Panc1 (cell line): ENCODE measurements at places on chromosomes 6 and 20.

DNA sequence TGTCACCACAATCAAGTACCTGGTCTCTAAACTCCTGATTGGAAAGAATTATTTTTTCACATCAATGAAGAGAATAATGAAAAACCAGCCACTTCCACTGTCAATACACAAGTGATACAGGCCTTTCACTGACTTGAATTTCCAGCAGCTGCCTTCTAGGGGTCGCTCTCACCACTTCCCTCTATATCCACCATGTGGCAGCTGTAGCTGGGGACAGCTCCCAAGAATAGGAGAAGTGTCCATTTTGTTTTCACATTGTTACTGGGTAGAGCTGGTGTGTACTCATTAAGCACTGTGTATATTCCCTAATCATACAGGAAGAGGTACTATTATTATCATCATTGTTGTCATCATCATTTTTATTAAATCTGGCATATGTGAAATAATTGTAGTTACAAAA lies 438.4 kb upstream of the SPTLC3 start:
- no peak for DNase-seq

- no peak for DNase-seq
Observed at GRCh38 chr6:17719323-17720041, 12.8 kb upstream of the NUP153 start.

DNA sequence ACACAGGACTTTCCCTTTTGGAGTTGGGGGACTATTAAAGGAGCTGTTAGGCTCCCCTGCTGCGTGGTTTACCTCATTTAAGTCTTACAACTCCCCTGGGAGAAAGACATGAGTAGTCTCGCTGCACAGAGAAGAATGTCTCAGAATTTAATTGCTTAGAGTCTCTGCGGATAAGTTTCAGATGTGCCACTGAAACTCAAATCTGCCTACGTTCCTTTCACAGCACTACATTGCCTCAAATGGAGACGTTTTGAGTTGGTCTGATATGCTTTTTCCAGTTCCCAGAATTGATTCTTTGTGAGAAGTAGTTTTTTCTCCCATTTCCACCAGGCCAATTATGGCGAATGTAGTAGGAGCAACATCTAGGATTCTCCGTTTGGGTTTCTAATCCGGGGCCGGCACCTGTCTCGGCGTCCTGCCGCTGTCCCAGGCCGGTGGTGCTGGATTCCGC lies 532 bp upstream of the SLC35F1 start:
- no peak for DNase-seq

DNA sequence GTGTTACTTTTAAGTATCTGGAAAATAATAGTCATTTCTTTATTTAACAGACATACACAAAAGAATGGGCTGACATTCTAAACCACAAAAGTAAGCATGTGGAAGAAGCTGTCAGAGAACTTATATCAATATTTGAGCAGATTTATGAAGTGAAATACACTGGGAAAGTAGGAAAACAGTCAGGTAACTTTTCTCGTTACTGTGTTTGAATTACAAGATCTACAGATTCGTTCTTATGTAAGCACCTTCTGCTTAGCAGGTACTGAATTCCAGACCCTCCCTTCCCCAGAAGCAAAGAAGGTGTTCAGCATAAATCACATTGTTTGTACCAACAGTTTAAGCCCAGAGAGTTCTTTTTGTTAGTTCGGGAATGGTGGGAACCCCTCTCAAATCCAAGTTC lies 88.0 kb downstream of the DNAH8 start:
- no peak for DNase-seq

GRCh38 chr6:88708197-88708744 lies 255.1 kb downstream of the RNGTT start:
- no peak for DNase-seq

DNA sequence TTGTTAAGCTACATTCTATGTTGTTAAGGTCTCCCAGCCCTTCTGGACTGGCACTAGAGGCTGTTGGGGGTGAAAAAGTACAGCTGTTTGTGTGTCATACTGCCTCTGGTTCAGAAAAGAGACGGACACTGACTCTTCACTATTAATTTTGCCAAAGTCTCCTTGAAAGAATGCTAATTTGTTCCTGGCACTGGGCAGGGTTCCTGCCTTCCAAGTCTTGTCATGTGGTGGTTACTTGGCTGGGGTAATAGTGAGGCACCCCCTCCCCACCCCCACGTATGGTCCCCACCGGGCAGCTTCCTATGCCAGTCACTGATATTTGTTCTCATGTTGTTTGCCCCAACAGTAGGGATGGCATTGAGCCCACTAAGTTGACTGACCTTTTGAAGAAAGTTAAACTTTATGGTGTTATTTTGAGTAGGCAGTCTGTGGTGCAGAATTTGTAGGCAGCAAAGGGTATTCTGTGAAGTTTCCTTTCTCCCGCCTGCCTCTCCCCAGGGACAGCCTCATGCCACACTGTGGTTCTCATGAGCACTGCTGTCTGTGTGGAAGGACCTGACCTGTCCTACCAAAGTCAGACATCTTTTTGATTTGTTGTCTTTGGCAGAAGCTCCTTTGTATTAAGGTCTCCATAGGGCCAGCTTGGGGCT lies 8.7 kb downstream of the CDS2 start:
- no peak for DNase-seq

GRCh38 chr20:34549929-34550305 lies 8.6 kb upstream of the MAP1LC3A start:
- no peak for DNase-seq

GRCh38 chr6:123323452-123324329 lies 313.1 kb downstream of the TRDN start:
- DNase-seq, result peak; percentile 5

DNA sequence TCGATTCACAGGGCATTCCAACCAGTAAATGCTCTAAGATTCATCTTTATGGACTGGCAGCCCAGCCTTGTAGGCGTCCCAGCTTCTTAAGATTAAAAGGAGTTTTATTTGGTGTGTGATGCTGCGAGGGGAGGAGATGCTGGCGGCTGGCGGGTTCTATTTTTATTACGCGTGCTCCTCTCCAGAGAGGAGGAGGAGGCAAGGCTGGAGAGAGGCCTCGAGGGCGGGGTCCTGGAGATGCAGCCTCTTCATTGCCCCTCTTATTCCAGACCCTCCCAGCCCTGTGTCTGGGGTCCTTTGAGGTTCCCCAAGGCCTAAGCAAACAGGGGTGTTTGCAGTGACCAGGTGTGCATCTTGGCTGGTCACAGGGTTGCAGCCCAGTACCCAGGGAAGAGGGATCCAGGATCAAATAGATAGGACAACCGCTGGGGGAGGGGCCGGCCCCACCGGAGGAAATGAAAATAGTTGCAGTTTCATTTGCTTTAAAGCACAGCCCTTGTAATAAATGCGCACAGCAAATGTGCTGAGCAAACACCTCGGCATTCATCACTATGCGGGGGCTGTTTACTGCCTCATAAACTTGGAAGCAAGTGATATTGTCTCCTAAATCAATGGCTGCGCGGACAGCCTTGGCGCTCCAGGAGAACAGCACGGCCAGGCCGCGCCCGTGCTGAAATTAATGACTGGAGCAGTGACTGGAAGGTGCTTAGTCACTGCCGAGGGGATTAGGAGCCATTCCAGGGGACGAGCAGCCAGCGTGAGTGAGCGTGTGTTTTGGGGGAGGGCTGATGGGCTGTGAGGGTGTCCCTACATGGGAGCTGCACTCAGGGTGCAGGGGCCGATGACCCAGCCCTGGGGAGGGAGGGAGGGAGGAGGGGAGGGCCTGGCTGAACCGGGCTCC lies 83.0 kb downstream of the TMEM242 start:
- no peak for DNase-seq

- DNase-seq, result no peak
Observed at GRCh38 chr6:133683308-133683580, 205.7 kb upstream of the TCF21 start.

- no peak for DNase-seq
Observed at GRCh38 chr20:62425281-62426058, 1.9 kb downstream of the RBBP8NL start.

DNA sequence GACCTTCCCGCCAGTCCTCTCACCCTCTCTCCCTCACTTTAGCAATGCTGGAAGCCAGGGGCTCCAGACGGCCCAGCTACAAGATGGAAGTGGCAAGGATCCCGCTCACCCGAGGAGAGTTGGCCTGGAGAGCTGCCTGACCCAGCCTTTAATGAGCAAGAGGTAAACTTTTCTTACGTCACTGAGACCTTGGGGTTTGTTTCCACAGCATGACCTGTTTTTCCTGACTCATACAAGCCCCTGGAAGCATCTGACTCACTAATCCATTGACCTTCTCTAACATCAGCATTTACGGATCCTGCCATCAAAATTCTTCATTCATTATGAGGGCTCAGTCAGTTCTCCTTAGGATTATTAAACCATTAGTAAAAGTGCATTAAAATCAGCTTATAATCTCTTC lies 120.4 kb downstream of the MYLK4 start:
- DNase-seq, result peak; percentile 81

DNA sequence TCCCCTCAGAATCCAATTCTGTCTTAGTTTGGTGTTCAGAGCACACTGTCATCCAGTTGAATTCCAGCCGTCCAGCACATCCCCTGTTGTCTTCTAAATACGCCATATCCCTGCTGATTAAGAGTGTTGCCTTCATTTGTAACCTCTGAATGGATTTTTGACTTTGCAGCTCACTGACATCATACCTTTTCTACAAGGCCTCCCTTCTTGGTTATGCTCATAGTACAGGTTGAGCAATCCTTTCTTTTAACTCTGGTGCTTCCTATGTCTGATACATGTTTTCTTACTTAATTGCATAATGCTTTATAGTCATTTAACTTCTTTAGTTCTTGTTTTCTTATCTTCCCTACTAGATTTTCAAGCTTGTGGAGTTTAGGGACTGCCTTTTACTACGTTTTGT lies 36.4 kb downstream of the XRN2 start:
- no peak for DNase-seq

- DNase-seq, result no peak
Observed at GRCh38 chr6:145260484-145261175, 474.7 kb downstream of the EPM2A start.

- DNase-seq, result no peak
Observed at GRCh38 chr20:31710423-31711108, 12.1 kb downstream of the BCL2L1 start.

DNA sequence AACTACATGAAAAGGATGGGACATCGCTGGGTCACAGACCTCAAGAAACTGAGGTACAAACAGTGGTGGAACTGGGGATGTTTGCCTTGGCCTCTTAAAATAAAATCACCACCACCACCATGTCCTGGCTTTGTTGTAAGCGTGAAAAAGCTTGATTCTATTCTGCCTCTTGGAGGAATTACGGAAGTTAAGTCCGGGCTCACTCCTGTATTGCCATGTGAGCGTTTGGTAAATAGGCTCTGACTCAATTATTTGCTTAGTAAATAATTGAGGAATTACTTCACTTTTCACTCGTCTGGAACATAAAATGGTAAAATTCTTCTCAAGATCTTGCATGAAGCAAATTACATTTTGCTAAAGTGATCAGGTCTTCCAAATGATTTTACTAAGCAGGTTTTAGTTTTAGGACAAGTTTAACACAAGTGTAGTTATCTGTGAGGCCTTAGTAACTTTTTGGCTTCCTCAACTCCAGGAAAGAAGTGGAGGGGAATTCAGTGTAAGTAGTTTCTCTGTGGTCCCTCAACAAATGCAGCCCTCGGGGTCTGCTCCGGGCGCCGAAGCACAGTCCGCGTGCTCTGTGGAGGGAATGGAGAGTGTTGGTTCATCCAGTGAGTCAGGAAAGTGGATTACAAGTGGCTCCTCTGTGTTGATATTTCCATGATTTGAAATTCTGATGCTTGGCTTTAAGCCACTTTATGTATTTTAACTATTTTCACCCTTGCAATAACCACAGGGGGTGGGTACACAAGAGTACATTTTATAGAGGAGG lies 23.8 kb downstream of the IYD start:
- DNase-seq, result no peak

DNA sequence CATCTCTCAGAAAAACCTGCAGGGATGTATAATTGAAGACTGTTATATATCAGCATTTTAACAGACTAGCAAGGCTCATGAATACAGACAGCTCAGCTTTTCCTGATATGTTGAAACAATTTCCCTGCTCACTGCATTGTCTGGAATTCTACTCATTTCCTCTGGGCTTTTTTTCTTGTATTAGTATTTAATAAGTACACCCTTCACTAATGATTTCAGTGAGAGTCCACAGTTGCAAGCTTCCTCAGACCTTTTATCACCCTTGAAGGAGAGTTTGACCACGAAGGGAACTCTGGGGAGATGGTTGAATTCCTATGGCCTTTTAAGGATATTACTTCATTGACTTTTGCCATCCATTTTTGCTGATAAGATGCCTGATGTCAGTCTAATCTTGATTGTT lies 248.7 kb downstream of the ADGB start:
- no peak for DNase-seq

- DNase-seq, result no peak
Observed at GRCh38 chr6:110284855-110285254, 73.3 kb downstream of the METTL24 start.

DNA sequence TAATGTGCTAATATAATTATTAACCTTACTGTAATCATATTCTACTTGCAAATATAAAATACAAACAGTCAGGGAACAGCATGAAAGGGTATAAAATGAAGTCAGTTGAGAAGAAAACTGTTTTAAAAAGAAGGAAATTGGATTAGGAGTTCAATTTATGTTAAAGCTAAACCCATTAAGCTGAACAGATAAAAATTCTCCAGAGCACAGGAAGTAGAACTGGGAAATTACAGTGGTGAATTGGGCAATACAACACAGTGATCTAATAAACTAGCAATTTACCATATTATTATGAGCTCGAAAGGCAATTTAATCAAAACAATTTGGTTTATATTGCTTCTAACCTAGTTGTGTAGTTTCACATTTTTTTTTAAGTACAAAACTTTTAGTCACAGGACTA lies 407.4 kb upstream of the RGS17 start:
- no peak for DNase-seq

DNA sequence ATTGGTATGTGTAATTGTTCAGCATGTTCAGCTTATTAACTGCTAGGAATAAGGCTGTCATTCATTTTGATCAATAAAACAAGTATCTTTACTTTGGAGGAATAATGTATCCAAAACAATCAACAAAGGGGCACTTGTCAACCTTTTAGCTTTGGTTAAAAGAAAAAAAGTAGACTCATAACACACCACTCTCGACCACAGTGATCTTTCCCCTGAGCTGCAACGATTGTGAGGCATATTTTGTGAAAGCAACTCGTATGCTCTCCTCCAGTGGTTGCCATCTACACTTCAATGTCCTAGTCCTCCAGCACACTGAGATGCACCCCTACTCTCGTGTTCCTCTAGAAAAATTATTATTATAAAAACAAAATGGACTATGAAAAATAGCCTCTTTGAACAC lies 60.1 kb upstream of the PDE7B start:
- no peak for DNase-seq
